Kidney epithelial cell (primary cell): ENCODE measurements at places on chromosomes 1 and 21. TPM values are rescaled to one million over a fixed set of nuclear protein-coding genes. Genes with fewer than 3 reads are reported as not detected.

GRCh38 chr1:116483481-116484309 is 87.1 kb downstream of the CD58 start:
- no peak for DNase-seq

DNA sequence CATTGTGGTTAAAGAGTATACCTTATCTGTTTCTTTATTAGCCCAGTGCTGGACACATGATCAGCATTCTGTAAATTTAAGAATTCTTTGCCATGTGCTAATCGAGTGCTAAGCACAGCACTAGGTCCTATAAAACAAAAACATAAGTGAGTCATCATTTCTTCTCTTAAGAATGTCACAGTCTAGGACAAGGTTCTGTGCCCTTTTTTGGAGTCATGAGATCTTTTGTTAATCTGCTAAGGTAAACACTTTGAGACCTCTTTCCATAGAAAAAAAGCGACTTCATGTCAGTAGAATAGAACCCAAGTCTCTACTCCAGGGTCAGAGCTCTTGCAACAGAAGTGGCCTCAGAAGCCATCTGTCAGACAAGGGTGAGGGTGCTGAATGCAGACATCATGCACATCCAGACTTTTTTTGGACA is 70.0 kb upstream of the NFIA start:
- DNase-seq, result no peak

The C1QTNF12 gene
- 0.88 and 1.4 TPM in 2 replicates for total RNA-seq

The WNT9A gene
- total RNA-seq, result 10.1 and 10.3 TPM in 2 replicates

The NBPF6 gene
- not detected in 2 replicates for total RNA-seq

The NPHS2 gene
- 1.7 and 2.5 TPM in 2 replicates for total RNA-seq
